NCI-H2171 (cell line): ENCODE measurements at places on chromosomes 4 and X.

DNA sequence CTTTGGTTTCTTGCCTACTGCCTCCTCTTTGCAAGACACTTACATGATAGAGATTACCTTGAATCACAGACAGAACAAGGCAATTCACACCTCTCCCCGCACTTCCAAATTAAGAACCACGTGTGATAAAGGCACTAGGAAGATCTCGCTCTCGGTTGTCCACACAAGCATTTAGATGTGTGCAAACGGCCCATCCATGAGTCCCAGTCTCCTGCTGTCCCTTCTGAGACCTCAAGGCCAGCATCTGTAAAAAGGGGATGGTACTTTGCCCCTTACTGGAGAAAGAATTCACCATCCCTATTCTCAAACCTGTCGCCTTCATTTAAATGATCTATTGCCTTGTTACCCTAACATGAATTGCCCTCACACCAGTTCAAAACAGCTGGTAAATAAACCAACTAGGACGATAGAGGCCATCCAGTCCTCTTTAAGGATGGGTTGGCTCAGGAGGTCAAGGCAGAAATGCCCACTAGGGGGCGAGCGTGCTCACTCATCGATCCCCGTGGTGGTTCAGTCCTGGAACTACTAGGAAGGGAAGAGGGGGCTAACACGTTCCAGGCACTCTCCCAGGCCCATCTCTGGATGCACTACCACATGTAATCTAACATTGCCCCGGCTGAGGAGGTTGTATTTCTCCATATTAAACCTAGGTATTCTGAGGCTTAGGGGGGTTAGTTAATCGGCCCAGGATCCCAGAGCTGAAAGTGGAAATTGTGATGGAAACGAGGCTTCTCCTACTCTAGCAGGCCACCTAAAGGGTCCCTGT lies 95.8 kb downstream of the DHX15 start:
- no peak for DNase-seq

DNA sequence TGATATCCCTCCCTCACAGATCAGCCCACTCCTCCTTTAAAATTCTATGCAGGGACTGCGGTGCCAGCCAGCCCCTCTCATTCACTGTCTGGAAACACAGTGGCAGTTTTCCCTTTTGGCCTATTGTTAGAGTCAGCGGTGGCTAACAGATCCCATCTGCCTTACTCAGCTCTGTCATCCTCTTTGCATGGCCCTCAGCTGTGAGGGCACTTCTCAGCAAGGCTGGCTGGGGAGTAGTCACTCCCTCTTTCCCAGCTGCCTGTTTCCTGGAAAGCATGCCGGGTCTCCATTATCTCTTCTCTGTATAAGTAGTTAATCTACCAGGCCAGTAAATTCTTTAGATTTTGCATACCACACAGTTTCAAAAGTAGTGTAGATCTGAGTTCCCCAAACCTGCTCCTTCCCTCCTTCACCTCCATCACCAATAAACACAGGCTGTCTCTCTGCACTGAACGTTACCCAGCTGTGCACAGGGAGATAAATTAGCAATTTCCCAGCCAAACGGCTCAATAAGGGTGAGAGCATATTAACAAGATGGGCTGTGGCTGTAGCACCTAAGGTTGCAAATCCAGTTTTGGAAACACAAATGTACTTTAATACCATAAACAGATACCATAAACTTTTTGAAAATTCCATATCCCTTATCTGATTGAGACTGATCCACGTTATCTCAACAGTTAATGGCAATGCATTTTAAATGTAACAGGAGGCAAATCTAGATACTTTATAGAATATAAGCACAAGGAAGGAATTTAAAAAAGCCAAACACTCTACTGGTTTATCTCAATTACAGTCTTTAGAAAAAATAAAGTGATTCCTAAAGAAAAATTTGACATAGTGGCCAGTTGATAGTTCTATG lies 229.3 kb downstream of the ANKRD50 start:
- DNase-seq = no peak

GRCh38 chr4:40216622-40217366 lies 20.0 kb downstream of the RHOH start:
- no peak for DNase-seq

DNA sequence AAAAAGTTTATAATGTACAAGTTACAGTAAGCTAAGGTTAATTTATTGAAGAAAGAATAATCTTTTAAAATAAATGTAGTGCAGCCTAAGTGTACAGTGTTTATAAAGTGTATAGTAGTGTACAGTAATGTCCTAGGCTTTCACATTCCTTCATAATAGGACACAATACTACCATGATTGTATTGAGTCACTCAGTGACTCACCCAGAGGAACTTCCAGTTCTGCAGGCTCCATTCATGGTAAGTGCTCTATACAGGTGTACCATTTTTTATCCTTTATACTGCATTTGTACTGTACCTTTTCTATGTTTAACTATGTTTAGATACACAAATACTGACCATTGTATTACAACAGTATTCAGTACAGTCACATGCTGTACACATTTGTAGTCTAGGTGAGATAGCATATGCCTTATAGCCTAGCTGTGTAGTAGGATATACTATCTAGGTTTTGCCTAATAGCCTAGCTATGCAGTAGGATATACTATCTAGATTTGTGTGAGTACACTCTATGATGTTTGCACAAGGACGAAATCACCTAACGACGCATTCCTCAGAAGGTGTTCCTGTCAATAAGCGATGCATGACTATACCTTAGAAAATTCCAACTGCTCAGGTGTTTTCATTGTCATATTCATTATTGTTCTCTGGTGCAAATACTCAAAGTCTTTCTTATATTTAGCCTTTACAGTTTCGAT lies 5.5 kb upstream of the TMEM255A start:
- DNase-seq = no peak

GRCh38 chr4:112910109-112910736 lies 139.2 kb upstream of the ANK2 start:
- no peak for DNase-seq

GRCh38 chr4:86938771-86939520 lies 4.1 kb downstream of the AFF1 start:
- no peak for DNase-seq

GRCh38 chr4:154416190-154416547 lies 75.4 kb downstream of the DCHS2 start:
- no peak for DNase-seq

GRCh38 chrX:111039606-111040005 lies 56.4 kb upstream of the PAK3 start:
- no peak for DNase-seq

DNA sequence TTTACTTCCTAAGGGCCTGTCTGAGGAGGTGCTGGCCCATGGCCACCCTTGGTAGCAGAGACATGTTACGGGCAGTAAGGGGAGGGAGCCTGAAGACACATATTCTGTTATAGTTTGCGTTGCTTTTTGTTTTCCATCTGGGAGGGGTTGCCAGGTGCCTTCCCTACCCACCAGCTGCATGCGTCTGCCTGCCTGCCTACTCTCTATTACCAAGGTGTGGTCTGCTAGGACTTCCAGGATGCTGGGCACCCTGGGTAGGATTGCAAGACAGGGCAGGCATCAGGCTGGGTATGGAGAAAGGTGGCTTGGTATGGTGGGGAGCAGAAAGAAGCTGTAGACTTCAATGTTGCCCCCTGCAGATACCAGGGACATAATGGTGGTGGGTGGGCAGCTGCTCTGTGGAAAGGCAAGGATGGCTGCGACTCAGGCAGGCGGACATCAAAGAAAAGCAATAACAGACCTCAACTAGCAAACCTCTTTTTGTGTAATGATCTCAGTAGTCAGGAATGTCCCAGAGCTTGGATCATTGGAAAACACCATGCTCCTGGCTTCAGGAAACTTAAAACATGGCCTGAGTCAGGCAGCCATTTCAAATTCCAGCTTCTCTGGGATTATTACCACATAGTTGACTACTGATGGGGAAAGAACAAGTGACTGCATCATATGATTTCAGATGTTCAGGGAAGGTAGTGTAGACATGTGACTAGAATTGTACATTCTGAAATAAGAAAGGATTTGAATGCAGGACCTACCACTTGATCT lies 67.8 kb downstream of the HOPX start:
- no peak for DNase-seq

- DNase-seq = no peak
Measured at GRCh38 chrX:37986893-37987292, 19.5 kb upstream of the SYTL5 start.

DNA sequence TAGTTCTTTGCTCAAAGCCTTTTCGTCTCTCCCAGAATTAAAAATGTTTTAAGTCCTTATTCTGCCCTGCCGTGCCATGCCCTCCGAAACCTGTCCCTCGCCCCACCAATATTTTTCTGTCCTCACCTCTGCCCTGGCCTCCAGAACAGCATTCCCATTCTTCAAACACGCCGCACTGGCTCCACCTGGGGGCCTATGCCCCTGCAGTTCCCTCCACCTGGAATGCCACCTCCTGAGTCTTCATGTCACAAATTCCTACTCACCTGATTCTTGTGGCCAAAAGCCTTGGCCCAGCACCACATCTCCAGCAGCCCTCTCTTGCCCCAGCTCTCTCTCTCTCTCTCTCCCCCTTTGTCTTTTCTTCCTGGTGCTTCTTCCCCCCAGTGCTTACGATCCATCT lies 91.6 kb downstream of the APBB2 start:
- DNase-seq = no peak

GRCh38 chr4:158965226-158965625 lies 137.7 kb upstream of the RAPGEF2 start:
- DNase-seq = no peak

GRCh38 chr4:10667701-10668326 lies 16.8 kb downstream of the CLNK start:
- peak; percentile 32 for DNase-seq

DNA sequence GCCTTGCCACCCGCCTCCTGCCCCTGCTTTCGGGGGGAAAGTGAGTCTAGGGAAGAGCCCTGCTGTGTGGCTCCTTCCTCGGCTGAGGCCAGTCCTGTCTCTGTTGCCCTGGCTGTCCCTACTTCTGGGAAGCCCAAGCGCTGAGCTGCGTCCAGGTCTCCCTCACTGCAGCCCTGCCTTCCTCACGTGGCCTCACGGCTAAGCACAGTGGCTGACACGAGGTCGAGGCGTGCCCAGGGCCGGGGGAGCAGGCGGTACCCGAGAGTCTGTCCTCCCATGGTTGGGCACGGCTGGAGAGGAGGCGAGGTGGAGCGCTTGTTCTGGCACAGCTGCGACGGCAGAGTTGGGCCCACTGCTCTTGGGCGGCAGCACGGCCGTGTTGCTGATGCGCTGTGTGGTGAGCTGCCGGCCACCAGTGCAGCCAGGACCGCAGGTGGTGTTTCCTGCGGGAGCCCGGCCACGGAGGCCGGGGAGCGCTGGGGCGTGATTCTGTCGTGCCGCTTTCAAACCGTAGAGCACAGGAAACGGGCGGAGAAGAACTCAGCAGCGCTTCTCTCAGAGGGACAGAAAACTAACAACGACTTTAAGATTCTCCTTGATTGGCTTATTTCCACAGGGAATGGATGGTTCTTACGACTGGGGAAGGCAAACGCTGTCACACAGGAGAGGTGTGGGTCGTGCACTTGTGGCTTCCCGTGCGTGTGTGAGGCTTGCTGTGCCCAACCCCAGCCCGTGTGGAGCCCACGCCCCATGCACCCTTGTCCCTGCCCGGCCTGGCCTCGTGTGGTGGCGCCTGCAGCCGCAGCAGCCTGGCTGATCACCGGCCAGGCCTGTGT lies 21.3 kb downstream of the MAEA start:
- no peak for DNase-seq
